ENCODE measurements at places on chromosomes 3 and 15.

DNA sequence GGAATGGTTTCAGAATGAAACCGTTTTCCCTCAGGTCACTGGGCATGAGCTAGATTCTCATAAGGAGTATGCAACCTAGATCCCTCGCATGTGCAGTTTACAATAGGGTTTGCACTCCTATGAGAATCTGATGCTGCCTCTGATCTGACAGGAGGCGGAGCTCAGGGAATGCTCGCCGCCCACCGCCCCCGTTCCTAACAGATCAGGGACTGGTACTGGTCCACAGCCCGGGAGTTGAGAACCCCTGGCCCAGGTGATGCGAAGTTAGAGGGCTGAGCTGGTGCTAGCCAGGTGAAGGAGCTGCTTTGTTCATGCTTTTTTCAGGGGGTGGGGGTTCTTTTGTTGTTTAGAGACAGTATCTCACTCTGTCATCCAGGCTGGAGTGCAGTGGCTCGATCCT lies 15.5 kb upstream of the PLXNA1 start:
- no peak for DNase-seq

DNA sequence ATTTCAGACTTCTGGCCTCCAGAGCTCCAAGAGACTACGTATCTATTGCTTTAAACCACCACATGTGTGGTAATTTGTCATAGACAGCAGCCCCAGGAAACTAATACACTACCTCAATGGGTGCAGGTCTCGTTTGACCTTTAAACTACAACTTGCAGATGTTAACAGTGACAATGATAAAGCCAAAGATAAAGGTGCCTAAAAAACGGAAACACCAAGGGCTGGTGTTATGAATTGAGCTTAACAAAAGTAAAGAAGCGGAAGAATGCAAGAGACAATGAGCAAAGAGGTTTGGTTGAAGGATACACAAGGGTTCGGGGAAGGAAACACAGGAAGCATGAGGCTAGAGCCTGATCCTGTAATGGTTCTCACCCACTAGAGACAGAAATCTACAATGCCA lies 50.8 kb downstream of the RFTN1 start:
- DNase-seq = no peak

DNA sequence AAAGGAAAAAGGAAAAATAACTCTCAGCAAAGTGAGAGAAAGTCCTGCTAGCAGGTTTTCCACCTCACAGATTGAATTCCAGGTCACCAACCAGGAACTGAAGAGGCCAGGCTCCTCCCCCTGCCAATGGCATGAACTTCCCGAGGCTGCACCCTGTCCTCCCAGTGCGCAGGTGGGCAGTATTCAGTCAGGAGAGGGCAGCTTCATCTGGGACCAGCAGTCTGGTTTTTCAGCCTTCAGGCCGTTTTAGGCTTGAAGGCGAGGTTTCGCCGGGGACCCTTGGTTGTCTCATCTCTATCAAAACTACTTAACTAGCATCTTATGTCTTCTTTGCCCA lies 41.2 kb downstream of the TRAT1 start:
- DNase-seq = no peak

DNA sequence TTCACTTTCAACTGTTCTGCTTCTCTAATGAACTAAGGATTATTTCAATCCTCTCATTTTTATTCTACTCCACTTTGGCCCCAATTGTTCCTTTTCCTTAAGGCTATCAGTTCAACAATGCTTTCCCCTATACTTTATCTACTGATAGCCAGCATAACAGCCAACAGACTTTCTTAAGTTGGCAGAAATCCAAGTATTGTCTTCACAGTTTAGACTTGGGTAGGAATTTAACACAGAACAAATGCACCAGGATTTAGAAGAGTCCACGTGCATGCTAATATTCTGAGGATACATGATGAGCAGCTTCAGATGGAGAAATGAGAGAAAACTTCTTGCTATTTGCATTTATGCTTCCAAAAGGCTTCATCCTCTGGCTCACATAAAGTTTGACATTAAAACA lies 54.8 kb downstream of the FBN1 start:
- no peak for DNase-seq

DNA sequence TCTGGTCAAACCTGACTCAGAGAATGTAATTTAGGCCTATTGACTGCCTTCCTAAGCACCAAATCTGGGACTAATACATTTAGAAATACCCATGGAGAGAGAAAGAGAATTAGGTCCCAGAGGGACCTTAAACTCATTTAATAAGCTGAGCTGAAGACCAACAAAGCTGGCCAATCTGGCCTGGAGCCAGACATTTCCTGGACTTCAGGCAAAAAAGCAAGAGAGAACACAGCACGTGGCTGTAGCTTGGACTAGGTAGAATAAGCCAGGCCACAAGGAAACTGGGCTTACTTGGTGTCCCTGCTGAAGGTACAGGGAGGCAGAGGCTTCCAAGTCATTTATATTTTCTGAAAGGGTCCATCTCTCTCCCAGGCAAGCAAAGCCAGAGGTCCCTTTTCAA lies 88.1 kb downstream of the RTP4 start:
- DNase-seq = no peak

DNA sequence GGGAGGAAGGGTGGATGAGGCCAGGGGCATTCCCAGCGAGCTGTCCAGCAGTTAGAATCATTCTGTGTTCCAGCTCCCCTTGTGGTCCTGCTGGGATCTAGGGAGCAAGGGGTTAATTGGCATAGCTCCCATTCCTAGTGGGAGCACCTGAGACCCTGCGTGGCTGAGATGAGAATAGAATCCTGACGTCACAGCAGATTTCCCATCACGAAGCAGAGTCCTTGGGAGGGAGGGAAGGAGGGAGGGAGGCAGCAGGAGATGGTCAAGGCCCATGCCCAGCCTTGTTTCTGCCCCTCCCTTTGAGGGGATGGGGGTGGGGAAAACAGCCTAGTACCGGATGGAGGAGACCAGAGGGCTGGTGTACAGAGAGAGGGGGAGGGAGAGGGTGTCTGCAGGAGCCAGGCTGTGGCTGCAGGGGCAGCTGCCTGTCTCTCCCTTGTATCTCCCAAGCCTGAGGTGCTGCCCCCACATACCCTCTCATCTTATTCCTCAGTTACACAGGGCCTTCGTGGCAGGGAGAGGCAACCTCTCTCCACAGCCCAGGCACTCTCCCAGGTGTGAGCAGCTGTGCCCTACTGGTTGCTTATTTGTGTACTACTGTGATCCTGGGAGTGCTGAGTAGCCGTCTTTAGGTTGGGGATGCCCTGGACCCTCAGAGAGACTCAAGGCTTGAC lies 5.4 kb downstream of the TYRO3 start:
- DNase-seq = no peak

GRCh38 chr15:63905558-63906265 lies 72.0 kb upstream of the HERC1 start:
- no peak for DNase-seq

GRCh38 chr3:159640225-159640624 lies 348.4 kb upstream of the IL12A start:
- DNase-seq = no peak

Measured in T-helper 2 cell (primary cell).